ENCODE measurements at places on chromosomes 16 and 17. TPM values are rescaled to one million over a fixed set of nuclear protein-coding genes. Genes with fewer than 3 reads are reported as not detected.

Gene NPIPA7
- 12.9 TPM for total RNA-seq

Gene EPOP
- total RNA-seq: 3.3 TPM

- no peak for DNase-seq
These were observed 14.4 kb downstream of the CTRL start for GRCh38 chr16:67917140-67917851.

Gene PYDC1
- not detected for total RNA-seq

- no peak for DNase-seq
These were observed 18.2 kb upstream of the RBFOX3 start for GRCh38 chr17:79628861-79629547.

DNA sequence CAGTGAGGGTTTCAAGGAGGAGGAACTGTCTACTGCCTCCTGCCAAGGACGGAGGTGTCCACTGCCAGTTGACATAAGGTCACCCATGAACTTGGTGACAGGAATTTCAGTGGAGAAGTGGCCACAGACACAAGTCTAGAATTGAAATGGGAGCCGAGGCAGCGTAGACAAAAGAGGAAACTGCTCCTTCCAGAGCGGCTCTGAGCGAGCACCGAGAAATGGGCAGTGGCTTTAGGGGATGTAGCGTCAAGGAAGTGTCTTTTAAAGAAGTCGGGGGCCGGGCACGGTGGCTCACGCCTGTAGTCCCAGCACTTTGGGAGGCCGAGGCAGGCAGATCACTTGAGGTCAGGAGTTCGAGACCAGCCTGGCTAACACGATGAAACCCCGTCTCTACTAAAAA, 3.1 kb upstream of the SERPINF1 start:
- no peak for DNase-seq

Gene SOCS1
- 16.9 TPM for total RNA-seq

GRCh38 chr17:45114117-45114932, 18.0 kb downstream of the PLCD3 start:
- no peak for DNase-seq

Gene CDK5R1
- total RNA-seq: 1.1 TPM

GRCh38 chr17:65633988-65634387, 72.5 kb upstream of the AXIN2 start:
- no peak for DNase-seq

GRCh38 chr17:63358956-63359355, 87.2 kb downstream of the CYB561 start:
- no peak for DNase-seq

- DNase-seq: no peak
These were observed 10.3 kb downstream of the ZNF18 start for GRCh38 chr17:11986942-11987329.

Gene ADORA2B
- total RNA-seq: 1.6 TPM

GRCh38 chr17:6780001-6780400, 4.0 kb downstream of the FBXO39 start:
- no peak for DNase-seq

All from thoracic aorta (tissue), 2 donors.